ENCODE measurements at places on chromosomes 4 and X.

GRCh38 chr4:40871695-40872250 is 122.0 kb downstream of the NSUN7 start:
- DNase-seq = no peak

DNA sequence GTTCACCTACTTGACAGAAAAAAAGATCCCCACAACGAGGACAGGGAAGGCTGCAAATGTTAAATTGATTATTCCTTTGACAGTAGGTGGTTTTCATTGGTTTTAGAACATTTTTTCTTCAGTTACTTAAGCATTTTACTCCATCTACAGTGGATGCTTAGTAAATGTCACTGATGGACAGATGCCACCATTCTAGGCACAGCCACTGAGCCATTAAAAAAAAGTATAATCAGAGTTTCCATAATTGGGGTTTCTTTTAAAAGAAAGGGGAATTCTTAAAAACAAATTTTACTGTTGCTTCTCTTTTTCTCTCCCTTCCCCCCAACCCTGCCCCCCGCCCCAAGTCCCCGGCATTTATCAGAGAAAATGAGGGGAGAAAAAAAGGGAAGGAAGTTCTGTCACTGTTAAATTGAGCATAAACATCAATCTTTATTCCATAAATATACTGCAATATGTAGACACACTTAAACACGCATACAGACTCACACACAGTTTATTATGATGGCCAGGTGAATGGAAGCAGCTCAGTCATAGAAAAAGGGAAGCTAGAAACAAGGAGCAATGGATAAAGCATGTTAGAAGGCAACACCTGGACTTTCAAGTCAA is 79.7 kb upstream of the PRPS2 start:
- DNase-seq = no peak

GRCh38 chr4:184201179-184201578 is 16.5 kb downstream of the ENPP6 start:
- DNase-seq = no peak

DNA sequence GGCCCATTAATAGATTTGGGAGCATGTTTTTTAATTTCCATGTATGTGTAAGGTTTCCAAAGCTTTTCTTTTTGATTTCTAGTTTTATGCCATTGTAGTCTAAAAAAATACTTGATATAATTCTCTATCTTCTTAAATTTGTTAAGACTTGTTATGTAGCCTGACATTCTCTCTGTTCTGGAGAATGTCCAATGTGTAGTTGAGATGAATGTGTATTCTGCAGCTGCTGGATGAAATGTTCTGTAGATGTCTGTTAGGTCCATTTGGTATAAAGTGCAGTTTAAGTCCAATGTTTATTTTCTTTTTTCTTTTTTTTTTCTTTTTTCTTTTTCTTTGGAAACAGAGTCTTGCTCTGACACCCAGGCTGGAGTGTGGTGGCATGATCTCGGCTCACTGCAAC is 378.5 kb upstream of the MAD2L1 start:
- DNase-seq = no peak

DNA sequence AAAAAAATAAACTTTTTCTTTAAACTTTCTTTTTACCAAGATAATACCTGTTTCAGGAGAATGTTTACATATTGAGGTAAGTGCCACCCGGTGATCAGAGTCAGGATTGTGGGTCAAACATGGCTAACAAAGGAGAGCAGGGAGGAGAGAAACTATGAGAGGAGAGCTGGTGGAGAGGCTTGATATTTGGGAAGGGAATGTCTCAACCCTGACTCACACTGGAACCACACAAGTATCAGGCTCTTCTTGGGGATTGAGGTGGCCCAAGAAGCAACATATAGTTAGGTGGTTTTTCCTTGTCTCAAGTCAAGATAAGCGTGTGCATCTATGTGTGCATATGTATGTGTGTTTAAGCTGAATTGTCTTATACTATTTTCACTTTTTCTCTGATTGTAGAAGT is 6.7 kb downstream of the TCEAL1 start:
- no peak for DNase-seq

- no peak for DNase-seq
These were observed 818.7 kb downstream of the PCDH7 start for GRCh38 chr4:31538877-31539276.

DNA sequence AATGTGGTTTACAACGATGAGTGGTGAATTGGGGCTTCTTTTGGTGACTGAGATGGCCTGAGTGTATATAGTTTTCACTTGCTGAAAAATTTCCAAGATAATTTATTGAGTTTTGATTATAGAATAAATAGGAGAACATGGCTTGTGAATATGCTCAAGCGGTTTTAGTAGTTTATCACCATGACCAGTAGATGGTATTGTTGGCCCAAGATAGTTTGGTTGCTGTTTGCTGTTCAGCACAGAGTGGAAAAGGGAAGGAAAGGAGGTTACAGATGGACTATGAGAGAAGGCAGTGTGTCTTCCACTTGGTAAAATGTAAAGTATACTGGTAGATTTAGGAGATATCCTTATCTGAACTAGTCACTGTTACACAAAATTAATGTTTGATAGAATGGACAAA is 55.8 kb upstream of the POU4F2 start:
- DNase-seq = no peak

- no peak for DNase-seq
These were observed 257.8 kb downstream of the FAT4 start for GRCh38 chr4:125572601-125573000.

- no peak for DNase-seq
These were observed 555 bp upstream of the SPP1 start for GRCh38 chr4:87974856-87975462.

GRCh38 chr4:158760866-158761265 is 8.0 kb upstream of the FNIP2 start:
- DNase-seq = no peak

DNA sequence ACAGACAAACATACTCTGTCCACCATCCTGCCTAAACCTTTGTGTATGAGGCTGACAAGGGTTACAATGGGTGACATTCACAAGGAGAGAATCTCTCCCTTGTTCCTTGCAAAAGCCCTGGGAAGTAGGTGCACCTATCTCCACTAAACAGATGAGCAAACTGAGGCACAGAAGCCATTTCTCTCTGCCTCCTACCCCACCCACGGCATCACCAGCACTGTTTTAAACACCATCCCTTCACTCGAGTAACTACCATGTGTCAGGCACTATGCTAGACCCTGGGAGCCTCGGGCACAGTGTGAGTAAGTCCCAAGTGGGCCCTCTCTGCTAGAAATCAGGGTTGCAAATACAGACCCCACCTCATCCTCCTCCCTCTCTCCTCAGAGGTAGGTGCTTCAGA is 899 bp downstream of the LYAR start:
- DNase-seq = no peak

- DNase-seq = no peak
These were observed 45.0 kb downstream of the TMEM165 start for GRCh38 chr4:55440786-55441185.

DNA sequence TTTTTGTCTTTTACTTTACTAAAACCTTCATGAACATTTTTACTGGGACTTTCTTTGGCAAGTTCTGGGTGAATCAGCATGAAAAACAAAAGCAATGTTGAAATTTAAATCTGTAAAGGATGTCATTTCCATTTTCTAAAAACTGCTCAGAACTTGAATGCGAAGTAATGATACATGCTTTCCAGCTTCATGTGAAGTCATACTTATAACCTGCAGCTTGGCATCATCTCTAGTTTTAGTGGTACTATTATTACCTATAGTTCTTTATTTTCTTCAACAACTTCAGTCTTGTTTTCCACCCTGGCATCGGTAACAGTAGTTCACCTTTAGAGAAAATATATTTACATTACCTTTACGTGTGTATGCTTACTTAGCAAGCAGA is 421.4 kb upstream of the DIPK2B start:
- no peak for DNase-seq

DNA sequence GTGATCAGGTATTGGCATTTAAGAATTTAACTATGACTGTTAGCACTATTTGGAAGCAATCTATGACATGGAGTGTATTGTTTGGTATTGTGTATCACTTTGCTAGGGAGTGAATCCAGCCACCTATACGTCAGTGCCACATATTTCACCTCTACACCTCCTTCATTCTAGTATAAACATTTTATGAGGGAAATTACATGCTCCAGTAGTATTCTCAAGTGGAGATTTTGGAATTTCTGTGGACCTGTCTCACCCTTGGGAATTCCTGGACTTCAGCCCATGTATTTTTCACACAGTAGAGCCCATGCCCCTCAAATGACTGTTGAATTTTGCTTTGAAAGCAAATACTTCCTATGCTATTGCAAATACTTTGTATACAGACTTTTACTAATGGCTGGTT is 11.3 kb downstream of the BST1 start:
- no peak for DNase-seq

DNA sequence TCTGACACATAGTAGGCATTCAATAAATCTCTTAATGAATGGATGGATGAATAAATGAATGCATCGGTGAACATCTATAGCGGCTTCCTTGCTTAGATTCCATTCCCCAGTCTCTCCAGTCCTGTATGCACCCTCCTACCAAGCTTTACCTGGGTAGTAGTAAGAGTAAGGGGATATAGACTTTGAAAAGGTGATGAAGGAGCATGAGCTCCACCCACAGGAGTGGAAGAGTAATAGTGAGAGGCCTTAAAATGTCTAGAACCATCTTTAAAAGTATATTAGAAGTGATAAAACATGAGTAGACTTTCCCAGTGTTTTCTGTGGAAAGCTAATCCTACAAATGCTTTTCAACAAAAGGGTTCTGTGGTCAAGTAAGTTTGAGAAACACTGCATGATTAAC is 35.5 kb upstream of the GPC3 start:
- DNase-seq = no peak

- DNase-seq = no peak
These were observed 1801.3 kb upstream of the PCDH10 start for GRCh38 chr4:131347816-131348215.

DNA sequence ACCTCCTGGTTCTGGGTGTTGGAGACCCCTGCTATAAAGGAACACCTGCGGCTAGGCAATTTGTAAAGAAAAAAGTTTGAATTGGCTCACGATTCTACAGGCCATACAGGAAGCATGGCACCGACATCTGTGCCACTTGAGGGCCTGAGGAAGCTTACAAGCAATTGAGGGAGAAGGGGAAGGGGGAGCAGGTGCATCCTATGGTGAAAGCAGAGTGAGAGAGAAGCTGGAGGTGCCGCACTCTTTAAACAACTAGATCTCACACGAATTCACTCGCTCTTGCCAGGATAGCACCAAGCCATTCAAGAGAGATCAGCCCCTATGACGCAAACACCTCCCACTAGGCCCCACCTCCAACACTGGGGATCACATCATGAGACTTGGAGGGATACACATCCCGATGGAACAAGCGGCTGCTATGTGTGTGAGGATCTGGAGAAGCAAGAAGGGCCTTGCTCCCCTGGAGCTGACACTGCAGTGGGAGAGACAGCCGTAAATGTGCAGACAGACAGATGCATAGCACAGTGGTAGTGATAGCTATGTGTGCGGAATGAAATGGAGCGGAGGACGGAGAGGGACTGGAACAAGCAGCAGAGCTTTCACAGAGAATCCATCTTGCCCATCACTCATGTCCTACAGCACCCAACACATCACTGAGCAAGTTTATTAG is 60.7 kb upstream of the HELT start:
- DNase-seq = no peak

- no peak for DNase-seq
These were observed 35.0 kb downstream of the DCX start for GRCh38 chrX:111376897-111377578.

- DNase-seq = no peak
These were observed 39.3 kb downstream of the GASK1B start for GRCh38 chr4:158133551-158133950.

Data from activated naive CD8-positive, alpha-beta T cell treated with anti-CD3 and anti-CD28 coated beads, Interleukin-2, amount 50 U/mL, for 16 hours (primary cell).